Natural killer cell treated with Interleukin-12 subunit alpha and Interleukin-12 subunit beta and Interleukin-15 and Interleukin-18, amount 100 ng/mL, for 72 hours (primary cell): ENCODE measurements at places on chromosomes 3 and 15. TPM values are rescaled to one million over a fixed set of nuclear protein-coding genes. Genes with fewer than 3 reads are reported as not detected.

Gene GALNT15
- total RNA-seq = not detected

Gene GRAMD2A
- not detected for total RNA-seq

Gene GRK7
- not detected for total RNA-seq

DNA sequence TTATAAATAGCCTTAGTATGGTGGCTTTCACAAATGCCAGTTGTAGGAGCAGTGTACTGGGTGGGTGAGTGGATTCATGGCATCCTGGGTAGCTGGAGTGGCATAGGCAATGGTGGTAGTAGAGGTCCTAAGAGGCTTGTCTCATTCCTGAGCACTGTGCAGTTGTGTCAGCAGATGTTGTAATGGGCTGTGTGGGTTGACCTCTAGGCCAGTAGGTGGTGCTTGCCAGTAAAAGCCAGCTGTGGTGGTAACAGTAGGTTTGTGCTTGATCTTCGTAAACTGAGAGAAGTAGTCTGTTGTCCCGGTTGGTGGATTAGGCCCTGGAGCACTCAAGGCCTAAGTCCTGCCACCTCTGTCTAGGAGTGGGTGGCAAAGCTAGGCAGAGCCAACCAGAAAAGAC is 149.7 kb upstream of the SUCLG2 start:
- H3K27me3 ChIP-seq = peaks cover 14% of the 10 kb centered on the region
- H3K36me3 ChIP-seq = peaks cover 18% of the 10 kb centered on the region
- no peak overlapping the region for H3K27ac ChIP-seq
- no peak for DNase-seq
- H3K4me3 ChIP-seq = no peak overlapping the region

DNA sequence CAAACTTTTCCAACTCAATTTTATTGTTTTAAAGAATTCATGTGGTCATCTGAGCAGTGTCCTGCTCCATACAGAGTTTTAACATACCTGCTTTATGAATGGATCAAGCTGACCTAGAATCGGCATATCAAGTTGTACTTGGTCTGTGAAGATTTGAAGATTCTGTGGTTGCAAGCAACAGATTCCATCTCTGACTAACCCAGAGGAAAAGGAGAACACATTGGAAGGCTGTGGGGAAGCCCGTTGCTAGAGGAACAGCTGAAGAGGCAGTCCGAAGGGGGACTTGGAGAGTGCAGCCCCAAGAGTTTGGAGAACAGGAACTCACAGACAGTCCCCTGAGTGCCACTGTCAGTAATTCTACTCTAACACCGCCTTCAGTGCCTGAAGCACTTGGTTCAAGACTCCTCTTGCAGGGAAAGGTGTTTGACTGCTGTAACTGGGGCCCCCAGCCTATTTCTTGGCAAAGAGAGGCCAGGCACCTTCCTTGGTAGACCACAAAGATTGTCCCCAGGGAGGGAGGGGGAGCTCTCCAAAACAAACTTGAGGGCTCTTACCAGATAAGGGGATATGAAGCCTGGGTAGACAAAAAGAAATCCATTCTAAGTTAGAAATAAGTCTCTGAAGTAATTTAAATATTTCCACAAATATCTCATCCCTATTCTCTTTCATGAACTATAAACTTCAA is 88.8 kb downstream of the LARS2 start:
- no peak overlapping the region for H3K4me3 ChIP-seq
- no peaks in the 10 kb centered on the region for H3K36me3 ChIP-seq
- no peak for DNase-seq
- no peaks in the 10 kb centered on the region for H3K27me3 ChIP-seq
- H3K27ac ChIP-seq = no peak overlapping the region

- H3K4me1 ChIP-seq = no peaks in the 10 kb centered on the region
- H3K27me3 ChIP-seq = peaks cover 30% of the 10 kb centered on the region
- H3K36me3 ChIP-seq = no peaks in the 10 kb centered on the region
- no peak overlapping the region for H3K4me3 ChIP-seq
Observed at GRCh38 chr15:80309769-80310384, 57.9 kb upstream of the CTXND1 start.

GRCh38 chr3:12541625-12542024 is 3.7 kb downstream of the MKRN2OS start:
- no peak overlapping the region for H3K27ac ChIP-seq
- no peaks in the 10 kb centered on the region for H3K36me3 ChIP-seq
- H3K4me1 ChIP-seq = no peaks in the 10 kb centered on the region
- DNase-seq = no peak

DNA sequence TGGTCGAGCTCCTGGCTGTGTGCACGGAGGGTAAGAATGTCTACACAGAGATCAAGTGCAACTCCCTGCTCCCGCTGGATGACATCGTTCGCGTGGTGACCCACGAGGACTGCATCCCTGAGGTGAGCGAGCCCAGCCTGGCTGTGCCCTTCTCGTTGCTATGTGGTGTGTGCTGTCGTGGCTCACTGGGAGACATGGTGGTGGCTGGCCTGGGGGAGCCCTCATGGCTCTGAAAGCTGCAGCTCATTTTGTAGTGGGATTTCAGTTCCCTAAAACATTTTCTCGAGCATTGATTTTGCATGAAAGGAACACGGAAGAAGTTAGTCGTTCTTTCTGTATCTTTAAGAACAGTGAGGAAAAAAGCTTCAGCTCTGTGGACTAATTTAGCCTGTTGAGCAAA is 200.5 kb downstream of the ITPR1 start:
- no peak overlapping the region for H3K27ac ChIP-seq
- DNase-seq = no peak
- peaks cover 45% of the 10 kb centered on the region for H3K36me3 ChIP-seq
- no peak overlapping the region for H3K4me3 ChIP-seq
- H3K4me1 ChIP-seq = peaks cover 15% of the 10 kb centered on the region

DNA sequence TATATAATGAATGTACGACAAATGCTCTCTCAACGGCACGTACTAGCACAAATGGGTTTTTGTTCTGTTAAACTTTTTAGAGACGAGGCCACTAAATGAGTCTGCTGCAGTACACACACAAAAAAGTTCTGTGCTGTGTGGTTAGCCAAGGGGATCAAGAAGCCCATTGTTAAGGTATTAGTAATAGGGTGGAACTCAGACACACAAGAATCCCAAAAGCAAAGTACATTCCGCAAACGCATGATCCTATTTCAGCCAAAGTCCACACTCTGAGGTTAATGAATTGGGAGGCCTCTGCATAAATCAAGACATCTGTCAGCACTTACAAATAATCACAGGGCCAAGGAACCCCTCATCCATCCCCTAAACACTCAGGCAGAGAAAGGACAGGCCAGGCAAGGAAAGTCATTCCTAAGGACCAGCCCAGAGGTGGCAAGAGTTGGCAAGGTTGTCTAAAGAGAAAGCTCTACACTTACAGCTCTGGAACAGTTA is 12.1 kb downstream of the OSBPL10 start:
- DNase-seq = no peak
- no peak overlapping the region for H3K27ac ChIP-seq
- H3K27me3 ChIP-seq = peaks cover 2% of the 10 kb centered on the region
- H3K4me3 ChIP-seq = no peak overlapping the region
- H3K4me1 ChIP-seq = no peaks in the 10 kb centered on the region

GRCh38 chr15:70308735-70309434 is 211.2 kb upstream of the TLE3 start:
- H3K4me3 ChIP-seq = peak overlapping the region; percentile 51
- DNase-seq = no peak
- H3K36me3 ChIP-seq = no peaks in the 10 kb centered on the region
- H3K27me3 ChIP-seq = peaks cover 27% of the 10 kb centered on the region
- H3K4me1 ChIP-seq = peaks cover 16% of the 10 kb centered on the region
- peak overlapping the region; percentile 48 for H3K27ac ChIP-seq

- H3K4me1 ChIP-seq = no peaks in the 10 kb centered on the region
- peaks cover 35% of the 10 kb centered on the region for H3K27me3 ChIP-seq
- H3K4me3 ChIP-seq = no peak overlapping the region
- no peak overlapping the region for H3K27ac ChIP-seq
Observed at GRCh38 chr3:68893600-68894239, 38.6 kb downstream of the TAFA4 start.

DNA sequence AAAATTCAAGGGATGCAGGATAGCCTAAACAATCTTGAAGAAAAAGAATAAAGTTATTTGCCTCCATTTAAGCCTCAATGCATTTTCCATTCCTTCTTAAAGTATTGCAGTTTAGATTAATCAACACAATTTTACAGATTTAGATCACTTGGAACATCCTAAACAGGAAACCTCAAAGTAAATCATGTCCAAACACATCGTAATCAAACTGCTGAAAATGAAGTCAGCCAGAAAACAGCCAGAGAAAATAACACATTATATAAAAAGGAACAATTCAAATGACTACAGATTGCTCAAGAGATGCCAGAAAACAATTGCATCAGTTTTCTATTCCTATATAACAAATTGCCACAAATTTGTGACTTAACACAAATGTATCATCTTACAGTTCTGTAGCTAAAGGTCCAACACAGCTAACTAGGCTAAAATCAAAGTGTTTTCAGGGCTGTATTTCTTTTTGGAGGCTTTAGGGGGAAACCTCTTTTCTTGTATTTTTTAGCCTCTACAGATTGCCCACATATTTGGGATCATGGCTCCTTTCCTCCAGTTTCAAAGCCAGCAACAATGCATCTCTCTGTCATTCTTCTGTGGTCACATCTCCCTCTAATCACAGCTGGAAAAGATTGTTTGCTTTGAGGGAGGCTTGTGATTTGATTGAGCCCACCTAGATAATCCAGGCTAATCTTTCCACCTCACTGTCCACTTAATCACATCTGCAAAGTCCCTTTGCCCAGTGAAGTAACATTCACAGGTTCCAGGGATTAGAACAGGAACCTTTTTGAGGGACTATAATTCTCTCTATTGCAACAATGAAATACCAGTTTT is 543.3 kb upstream of the UBE2E2 start:
- no peak for DNase-seq
- no peaks in the 10 kb centered on the region for H3K4me1 ChIP-seq
- H3K27ac ChIP-seq = no peak overlapping the region
- no peaks in the 10 kb centered on the region for H3K27me3 ChIP-seq

DNA sequence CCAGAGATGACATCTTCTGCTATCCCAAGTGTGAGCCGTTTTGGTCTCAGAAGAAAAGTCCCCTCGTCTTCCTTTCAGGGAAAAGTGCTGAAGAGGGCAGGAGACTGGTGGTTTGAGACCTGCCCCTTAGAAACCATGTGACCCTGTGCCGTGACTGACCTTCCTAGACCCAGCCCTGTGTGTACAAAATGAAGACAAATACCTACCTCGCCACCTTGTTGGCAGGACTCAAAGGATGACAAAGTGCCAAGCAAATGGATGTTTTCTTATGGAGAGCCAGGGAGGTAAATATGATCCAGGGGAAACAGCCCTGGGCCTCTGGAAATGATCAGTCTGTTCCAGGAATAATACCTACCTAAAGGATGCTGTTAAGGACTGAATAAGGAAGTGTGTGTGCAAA is 41.3 kb downstream of the FAM174B start:
- peak overlapping the region; percentile 35 for H3K4me3 ChIP-seq
- no peaks in the 10 kb centered on the region for H3K27me3 ChIP-seq
- H3K27ac ChIP-seq = no peak overlapping the region
- H3K4me1 ChIP-seq = no peaks in the 10 kb centered on the region
- DNase-seq = no peak

DNA sequence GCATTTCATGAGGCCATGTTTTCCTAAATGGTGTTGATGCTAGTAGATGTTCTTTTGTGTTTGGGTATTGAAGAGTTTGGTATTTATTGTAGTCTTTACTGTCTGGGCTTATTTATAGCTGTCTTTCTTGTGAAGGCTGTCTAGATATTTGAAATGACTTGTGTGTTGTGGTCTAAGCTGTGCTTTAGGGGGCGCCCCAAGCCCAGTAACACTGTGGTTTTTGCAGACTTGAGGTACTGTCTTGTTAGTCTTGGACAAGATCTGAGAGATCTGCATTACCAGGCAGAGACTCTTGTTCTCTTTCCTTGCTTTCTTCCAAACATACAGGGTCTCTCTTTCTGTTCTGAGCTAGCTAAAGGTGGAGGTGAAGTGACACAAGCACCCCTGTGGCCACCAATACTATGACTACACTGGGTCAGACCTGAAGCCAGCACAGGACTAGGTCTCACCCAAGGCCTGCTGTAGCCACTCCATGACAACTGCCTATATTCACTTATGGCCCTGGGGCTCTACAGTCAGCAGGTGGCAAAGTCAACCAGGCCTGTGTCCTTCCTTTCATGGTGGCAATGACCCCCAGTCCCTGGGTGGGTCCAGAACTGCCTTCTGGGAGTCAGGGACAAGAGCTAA is 152.1 kb upstream of the TBC1D5 start:
- H3K36me3 ChIP-seq = no peaks in the 10 kb centered on the region
- no peak overlapping the region for H3K27ac ChIP-seq
- H3K27me3 ChIP-seq = peaks cover 19% of the 10 kb centered on the region
- H3K4me3 ChIP-seq = no peak overlapping the region
- DNase-seq = no peak
- no peaks in the 10 kb centered on the region for H3K4me1 ChIP-seq
